Natural killer cell treated with Interleukin-12 subunit alpha and Interleukin-12 subunit beta and Interleukin-15 and Interleukin-18, amount 100 ng/mL, for 72 hours (primary cell): ENCODE measurements at places on chromosomes 1 and 21.

DNA sequence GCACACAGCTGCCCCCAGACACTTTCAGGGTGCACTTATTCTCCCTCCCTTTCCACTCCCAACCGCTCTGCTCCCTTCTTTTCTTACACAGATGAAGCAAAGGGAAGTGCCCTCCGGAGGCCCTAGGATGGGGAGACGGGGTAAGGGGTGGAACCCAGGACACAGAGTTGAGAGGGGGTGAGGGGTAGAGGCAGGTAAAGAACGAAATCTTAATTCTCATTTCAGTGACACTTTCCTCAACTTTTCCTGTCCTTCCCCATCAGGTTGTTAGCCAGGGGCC is 12.8 kb downstream of the PLEKHO1 start:
- peaks cover 8% of the 10 kb centered on the region for H3K36me3 ChIP-seq
- DNase-seq, result no peak
- H3K27ac ChIP-seq, result peak overlapping the region; percentile 87
- H3K4me1 ChIP-seq, result peaks cover 43% of the 10 kb centered on the region
- H3K27me3 ChIP-seq, result no peaks in the 10 kb centered on the region

GRCh38 chr21:42309753-42310213 is 5.4 kb downstream of the TFF3 start:
- DNase-seq, result peak; percentile 59
- no peaks in the 10 kb centered on the region for H3K36me3 ChIP-seq
- H3K27me3 ChIP-seq, result peaks cover 10% of the 10 kb centered on the region
- no peaks in the 10 kb centered on the region for H3K4me1 ChIP-seq
- no peak overlapping the region for H3K4me3 ChIP-seq

- peak; percentile 44 for DNase-seq
- H3K27me3 ChIP-seq, result no peaks in the 10 kb centered on the region
These were observed 39.0 kb upstream of the PPP1R15B start for GRCh38 chr1:204450461-204451257.

- H3K4me1 ChIP-seq, result peaks cover 12% of the 10 kb centered on the region
- H3K4me3 ChIP-seq, result no peak overlapping the region
- H3K27me3 ChIP-seq, result no peaks in the 10 kb centered on the region
- no peaks in the 10 kb centered on the region for H3K36me3 ChIP-seq
- H3K27ac ChIP-seq, result no peak overlapping the region
These were observed 15.4 kb downstream of the MACO1 start for GRCh38 chr1:25445993-25446538.

DNA sequence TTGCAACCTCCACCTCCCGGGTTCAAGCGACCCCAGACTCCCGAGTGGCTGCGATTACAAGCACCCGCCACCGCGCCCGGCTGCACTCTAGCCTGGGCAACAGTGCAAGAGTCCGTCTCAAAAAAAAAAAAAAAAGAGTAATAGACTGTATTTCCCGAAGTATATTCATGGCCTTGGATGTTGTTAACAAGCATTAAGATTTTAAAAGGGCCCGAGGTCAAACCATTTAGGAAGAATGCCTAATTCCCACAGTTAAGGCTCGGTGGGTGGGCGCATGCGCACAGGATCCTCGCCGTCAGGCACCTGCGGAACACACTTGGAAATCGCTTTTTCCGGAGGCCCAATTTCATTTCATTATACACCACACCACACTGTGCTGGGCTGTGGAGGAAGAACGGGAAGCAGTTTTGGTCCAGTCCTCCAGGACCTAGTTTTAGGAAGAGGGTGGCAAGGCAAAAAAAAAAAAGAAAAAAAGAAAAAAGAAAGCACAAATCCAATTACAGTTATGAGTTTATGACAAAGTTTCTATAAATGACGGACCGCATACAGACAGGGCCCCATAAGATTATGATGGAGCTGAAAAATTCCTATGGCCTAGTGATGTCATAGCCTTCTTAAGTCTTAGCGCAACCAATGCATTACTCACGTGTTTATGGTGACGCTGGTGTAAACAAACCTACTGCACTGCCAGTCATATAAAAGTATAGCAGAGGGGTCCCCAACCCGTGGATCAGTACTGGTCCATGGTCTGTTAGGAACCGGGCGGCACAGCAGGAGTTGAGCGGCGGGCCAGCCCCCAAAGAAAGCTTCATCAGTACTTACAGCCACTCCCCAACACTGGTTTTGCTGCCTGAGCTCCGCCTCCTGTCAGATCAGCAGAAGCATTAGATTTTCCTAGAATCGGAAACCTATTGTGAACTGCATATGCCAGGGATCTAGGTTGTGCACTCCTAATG is 38.2 kb downstream of the H3-3A start:
- peaks cover 6% of the 10 kb centered on the region for H3K27me3 ChIP-seq
- no peaks in the 10 kb centered on the region for H3K36me3 ChIP-seq
- DNase-seq, result no peak
- peaks cover 15% of the 10 kb centered on the region for H3K4me1 ChIP-seq

DNA sequence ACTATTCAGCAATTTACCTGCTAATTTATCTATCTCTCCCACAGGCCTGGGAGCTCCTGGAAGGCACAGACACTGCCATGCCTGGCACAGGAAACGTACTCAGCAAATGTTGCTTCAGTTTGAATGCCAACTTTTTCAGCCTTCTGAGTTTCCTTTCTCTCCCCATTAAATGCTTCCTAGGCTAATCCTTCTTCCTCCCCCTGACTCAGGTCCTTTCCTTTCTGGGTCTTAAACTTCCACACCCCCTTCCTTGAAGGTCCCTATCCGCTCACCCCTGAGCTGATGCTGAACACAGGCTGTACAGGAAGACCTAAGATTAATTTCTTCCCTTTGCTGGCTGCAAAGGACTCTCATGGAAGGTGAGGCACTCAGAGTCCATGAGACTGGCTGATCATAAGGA is 40.3 kb upstream of the ECE1 start:
- DNase-seq, result no peak
- H3K36me3 ChIP-seq, result no peaks in the 10 kb centered on the region
- H3K27me3 ChIP-seq, result no peaks in the 10 kb centered on the region
- H3K4me1 ChIP-seq, result peaks cover 53% of the 10 kb centered on the region
- H3K27ac ChIP-seq, result peak overlapping the region; percentile 76

DNA sequence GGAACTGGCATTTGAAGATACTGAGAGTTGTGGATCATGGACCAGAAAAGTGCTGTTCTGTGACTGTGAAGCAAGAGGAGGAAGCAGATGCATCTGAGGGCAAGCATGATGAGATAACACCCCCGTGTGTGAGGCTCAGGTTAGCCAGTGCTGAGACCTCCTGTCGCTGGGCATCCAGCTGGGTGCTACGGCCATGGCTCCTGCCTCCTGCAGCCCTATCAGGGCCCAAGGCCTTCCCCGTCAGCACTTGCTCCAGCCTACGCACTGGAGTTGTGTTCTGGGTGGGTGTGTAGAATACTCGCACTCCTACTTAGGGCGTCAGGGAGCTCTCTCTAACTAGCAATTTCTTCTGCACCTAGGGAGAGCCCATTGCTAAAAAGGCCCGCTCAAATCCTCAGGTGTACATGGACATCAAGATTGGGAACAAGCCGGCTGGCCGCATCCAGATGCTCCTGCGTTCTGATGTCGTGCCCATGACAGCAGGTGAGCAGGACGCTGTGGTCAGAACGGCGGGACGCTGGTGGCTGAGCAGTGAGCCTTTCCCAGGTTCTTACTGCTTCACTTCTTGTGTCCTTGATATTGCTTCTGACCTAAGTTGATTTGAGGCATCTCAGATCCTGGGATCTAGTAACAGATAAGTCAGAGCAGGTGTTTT is 6.5 kb downstream of the PPIE start:
- no peak overlapping the region for H3K4me3 ChIP-seq
- H3K27me3 ChIP-seq, result no peaks in the 10 kb centered on the region
- no peak overlapping the region for H3K27ac ChIP-seq
- peaks cover 5% of the 10 kb centered on the region for H3K4me1 ChIP-seq
- peaks cover 40% of the 10 kb centered on the region for H3K36me3 ChIP-seq
- no peak for DNase-seq

GRCh38 chr21:25350056-25350455 is 257.2 kb downstream of the MRPL39 start:
- no peak overlapping the region for H3K4me3 ChIP-seq
- H3K27me3 ChIP-seq, result no peaks in the 10 kb centered on the region
- H3K36me3 ChIP-seq, result peaks cover 7% of the 10 kb centered on the region
- H3K4me1 ChIP-seq, result no peaks in the 10 kb centered on the region
- no peak for DNase-seq

DNA sequence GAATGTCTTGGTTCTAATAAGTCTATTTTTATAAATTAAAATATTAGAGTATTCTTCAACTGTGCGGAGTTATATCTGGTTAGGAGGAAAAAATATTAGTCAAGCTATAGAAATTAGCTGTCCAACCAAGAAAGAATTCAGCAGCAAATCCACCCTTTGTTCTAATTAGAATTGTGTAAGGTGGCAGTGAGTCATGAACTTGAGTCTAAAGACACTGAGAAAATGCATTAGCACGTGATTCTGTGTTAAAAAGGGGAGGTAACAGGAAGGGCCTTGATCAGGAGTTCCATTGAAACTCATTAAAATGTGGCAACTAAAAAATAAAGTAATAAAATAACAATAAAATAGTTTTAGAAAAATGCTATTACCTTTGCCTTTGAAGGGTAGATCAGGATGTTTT is 398.2 kb upstream of the RGS18 start:
- DNase-seq, result no peak
- H3K4me1 ChIP-seq, result no peaks in the 10 kb centered on the region
- H3K27me3 ChIP-seq, result no peaks in the 10 kb centered on the region
- no peaks in the 10 kb centered on the region for H3K36me3 ChIP-seq

- H3K27me3 ChIP-seq, result peaks cover 6% of the 10 kb centered on the region
- no peaks in the 10 kb centered on the region for H3K36me3 ChIP-seq
- no peak overlapping the region for H3K4me3 ChIP-seq
- no peak overlapping the region for H3K27ac ChIP-seq
- DNase-seq, result no peak
These were observed 134.7 kb downstream of the PSMG1 start for GRCh38 chr21:39048574-39048973.

GRCh38 chr1:150249936-150250335 is 7.6 kb upstream of the CA14 start:
- no peak for DNase-seq
- H3K4me1 ChIP-seq, result no peaks in the 10 kb centered on the region
- H3K36me3 ChIP-seq, result no peaks in the 10 kb centered on the region
- H3K4me3 ChIP-seq, result no peak overlapping the region

DNA sequence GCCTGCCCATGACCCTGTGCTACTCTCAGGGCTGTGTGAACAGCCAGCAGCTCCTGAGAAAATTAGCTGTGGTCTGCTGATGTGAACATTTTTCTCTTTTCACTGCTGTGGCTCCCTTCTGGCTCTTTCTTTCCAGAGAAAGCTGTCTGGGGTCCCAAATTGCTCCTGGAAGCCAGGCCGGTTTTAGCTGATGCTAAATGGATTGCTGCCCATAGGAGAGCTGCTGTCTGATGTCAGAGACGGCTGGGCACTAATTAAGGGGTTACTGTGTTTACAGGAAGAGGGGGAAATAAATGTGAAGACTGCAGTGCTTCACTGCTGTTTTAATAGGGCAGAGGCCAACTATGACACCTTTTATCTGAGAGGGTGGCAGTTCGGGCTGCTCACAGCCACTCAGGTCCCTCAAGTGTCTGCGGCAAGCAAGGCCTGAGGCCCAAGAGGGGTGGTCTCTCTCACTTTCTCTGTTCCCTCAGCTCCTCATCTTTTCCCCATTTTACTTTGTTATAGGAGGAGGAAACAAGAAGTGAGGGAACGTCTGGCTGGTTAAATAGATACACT is 106.0 kb upstream of the GNG12 start:
- H3K27ac ChIP-seq, result no peak overlapping the region
- no peaks in the 10 kb centered on the region for H3K36me3 ChIP-seq
- DNase-seq, result no peak
- H3K27me3 ChIP-seq, result peaks cover 2% of the 10 kb centered on the region
- H3K4me3 ChIP-seq, result no peak overlapping the region

DNA sequence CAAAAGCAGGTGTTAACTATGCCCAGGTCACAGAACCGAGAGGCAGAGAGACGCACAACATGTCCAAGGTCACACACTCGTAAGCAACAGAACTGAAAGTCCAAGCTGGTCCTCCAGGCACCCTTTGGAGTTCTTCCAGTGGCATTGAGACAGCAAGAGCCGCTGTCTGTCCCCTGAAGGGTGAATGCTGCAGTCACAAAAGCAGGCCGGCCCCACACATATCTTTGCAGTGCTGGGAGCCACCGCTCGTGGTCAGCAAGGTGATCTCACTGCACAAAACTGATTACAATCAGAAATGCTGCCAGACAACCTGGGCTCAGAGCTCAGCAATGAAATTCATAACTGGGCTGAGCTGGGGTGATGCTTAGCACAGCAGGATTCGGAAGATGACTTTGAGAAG is 47.4 kb upstream of the RAB4A start:
- no peaks in the 10 kb centered on the region for H3K36me3 ChIP-seq
- no peak overlapping the region for H3K27ac ChIP-seq
- H3K27me3 ChIP-seq, result peaks cover 8% of the 10 kb centered on the region
- H3K4me3 ChIP-seq, result no peak overlapping the region
- no peak for DNase-seq
- peaks cover 3% of the 10 kb centered on the region for H3K4me1 ChIP-seq
